Left hindlimb (tissue), 1 donor: ENCODE measurements at places on chromosomes 16 and 17.

DNA sequence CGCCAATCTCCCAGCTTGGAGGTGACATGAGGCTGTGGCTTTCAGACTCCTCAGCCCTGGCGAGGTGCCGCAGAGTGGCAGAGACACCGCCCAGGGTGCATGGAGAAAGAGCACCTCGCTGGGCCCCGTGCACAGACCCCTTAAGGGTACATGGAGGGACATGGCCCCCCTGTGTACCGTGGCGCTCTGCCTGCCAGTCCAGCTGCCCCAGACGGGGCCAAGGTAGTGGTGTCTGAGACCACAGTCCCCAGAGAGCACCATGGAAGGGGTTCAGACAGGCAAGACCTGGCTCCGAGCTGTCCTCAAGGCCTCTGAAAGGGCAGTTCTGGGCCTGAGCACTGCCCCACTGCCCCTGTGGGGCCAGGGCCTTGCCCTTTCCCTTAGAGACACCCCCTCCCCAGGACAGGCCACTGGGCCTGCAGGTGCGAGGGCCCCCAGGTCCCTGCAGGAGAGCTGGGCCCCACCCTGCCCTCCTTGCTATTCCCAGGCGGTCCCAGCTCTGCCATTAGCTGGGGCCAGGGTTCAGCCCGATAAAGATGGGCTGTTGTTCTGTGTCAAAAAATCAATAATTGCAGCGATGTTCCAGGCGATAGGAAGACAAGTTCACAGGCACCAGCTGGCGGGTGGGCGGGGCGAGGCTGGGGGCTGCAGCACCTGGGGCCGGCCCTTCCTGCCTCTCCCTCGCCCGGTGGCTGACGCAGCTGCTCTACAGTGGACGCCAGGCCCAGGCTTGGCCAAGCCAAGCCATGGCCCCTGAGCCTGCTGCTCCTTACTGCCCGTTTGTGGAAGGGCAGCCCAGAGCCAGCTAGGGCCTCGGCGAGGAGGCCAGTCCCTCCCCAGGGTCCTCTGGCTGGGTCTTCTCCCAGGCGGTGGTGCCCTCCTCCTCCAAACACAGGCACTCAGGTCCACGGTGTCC, 51.7 kb downstream of the ZFPM1 start:
- no peak for DNase-seq

GRCh38 chr16:26261621-26262020, 569.9 kb downstream of the HS3ST4 start:
- no peak for DNase-seq

GRCh38 chr17:40547079-40547784, 18.0 kb downstream of the CCR7 start:
- DNase-seq = peak; percentile 46

GRCh38 chr16:86357303-86357702, 153.0 kb upstream of the FOXF1 start:
- DNase-seq = no peak

DNA sequence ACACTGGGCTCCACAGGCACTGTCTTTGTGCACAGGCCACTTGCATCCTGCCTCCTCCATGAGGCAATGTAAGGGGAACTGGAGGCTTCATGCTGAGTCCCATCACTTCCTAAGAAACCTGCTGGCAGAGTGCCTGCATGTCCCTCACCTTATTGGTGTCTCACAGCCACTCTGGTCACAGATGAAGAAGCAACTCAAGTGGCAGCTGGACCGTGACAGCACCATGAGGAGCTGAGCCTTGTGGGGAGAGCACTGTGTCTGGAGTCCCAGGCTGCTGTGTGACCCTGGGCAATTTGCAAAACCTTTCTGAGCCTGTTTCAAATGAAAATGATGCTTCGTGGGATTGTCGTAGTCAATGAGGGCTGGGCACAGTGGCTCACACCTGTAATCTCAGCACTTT, 19.5 kb downstream of the ANKRD40 start:
- no peak for DNase-seq

DNA sequence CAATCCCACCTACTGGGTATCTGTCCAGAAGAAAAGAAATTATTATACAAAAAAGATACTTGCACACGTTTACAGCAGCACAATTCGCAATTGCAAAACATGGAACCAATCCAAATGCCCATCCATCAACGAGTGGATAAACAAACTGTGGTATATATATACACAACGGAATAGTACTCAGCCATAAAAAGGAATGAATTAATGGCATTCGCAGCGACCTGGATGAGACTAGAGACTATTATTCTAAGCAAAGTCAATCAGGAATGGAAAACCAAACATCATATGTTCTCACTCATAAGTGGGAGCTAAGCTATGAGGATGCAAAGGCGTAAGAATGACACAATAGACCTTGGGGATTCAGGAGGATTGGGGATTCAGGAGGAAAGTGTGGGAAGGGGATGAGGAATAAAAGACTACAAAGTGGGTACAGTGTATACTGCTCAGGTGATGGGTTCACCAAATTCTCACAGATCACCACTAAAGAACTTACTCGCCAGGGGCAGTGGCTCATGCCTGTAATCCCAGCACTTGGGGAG, 21.0 kb downstream of the CNOT1 start:
- no peak for DNase-seq

DNA sequence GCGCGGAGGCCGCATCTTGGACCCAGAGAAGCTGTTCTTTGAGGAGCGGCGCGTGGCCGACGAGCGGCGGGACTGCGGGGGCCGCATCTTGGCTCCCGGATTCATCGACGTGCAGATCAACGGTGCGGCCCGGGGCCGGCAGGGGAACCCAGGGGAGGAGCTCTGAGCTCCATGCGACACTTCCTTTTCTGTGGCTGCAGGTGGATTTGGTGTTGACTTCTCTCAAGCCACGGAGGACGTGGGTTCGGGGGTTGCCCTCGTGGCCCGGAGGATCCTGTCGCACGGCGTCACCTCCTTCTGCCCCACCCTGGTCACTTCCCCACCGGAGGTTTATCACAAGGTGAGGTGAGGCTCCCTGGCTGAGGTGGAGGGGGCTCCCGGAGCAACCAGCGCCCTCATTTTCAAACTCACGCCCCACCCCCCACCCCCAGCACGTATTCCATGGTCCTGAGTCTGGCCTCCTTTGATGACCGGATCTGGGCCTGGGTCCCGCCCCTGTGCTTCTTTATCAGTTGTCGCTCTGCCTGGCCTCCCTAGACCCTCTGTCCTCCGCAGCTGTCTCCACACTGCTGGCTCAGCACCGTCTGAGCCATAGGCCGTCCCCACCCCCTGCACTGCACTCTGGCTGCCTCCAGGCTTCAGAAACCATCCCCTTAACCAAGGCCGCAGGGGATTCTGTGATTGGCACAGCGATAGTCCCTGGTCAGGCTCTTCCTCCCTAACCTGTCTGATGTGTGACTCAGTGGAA, 787 bp downstream of the AMDHD2 start:
- peak; percentile 29 for DNase-seq

- no peak for DNase-seq
Measured at GRCh38 chr16:86513471-86514277, 3.3 kb downstream of the FOXF1 start.

- DNase-seq = no peak
Measured at GRCh38 chr17:35708149-35708548, 23.3 kb upstream of the RASL10B start.

GRCh38 chr17:83115202-83115651, 35.8 kb downstream of the METRNL start:
- DNase-seq = no peak

GRCh38 chr17:74923538-74924249, 379 bp upstream of the OTOP2 start:
- DNase-seq = peak; percentile 59

- no peak for DNase-seq
Measured at GRCh38 chr17:15380446-15380845, 39.0 kb upstream of the TEKT3 start.

DNA sequence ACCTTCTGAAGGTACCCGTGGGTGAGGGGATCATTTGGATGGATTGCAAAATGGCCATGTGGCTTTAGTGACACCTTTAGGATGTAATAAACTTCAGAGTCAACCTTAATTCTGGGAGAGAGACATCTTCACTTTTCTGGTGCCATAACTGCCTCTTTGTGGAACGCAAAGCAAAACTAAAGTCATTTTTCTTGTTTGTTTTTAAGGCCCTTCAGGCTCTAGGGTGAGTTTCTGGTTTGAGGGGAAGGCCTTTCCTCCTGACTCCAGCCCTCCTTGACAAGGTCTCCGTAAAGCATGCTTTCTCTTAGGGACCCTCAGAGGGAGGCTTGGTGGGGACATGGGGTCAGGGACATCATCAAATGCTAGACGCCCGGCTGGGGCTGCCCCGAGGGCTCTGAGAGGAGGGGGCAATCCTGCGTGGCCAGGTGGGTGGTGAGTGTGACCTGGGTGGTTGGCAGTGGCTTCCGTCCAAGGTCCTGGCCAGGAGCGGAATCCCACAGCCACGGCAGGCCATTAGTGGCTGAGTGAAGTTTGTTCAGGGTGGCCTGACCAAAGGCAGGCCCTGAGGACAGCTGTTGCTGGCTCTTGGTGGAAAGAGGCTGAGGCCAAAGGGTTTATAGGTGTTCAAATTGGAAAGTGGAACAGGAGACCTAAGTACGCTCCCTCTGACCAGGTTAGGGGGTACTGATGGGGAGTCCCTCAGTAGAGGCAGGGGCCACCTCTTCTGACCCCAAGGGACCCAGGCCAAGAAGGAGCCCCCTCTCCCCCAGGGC, 112.2 kb downstream of the METRNL start:
- DNase-seq = peak; percentile 28

GRCh38 chr16:58855291-58855863, 121.3 kb upstream of the GOT2 start:
- DNase-seq = no peak

DNA sequence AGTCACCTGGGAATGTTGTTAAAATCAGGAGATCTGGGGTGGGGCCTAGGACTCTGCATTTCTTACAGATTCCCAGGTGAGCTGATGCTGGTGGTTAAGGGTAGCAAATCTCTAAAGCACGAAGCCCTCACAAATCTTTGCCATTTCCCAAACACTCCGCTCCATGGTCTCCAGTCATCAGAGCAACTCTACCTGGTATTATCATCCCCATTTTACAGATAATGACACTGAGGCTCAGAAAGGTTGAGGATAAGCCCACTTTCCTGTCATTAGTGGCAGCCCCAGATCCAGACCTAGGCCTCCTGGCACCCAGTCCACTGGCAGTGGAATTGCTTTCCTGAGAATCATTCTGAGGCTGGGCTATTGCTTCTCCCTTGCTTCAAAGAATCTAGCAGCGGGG, 8.7 kb downstream of the SLC46A1 start:
- DNase-seq = no peak
